ENCODE measurements at places on chromosomes 13 and 19.
A peak's percentile ranks its signal among the peaks of the same experiment; 100 is the strongest.

DNA sequence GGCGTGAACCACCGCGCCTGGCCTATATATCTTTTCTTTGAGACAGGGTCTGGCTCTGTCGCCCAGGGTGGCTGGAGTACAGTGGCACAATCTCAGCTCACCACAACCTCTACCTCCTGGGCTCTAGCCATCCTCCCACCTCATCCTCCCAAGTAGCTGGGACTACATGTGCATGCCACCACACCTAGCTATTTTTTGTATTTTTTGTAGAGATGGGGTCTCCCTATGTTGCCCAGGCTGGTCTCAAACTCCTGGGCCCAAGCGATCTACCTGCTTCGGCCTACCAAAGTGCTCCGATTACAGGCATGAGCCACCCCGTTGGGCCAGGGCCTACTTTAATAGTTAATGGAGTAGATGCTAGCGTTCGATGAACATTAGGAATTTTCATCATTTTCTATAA, 3.4 kb downstream of the TNPO2 start:
- DNase-seq = no peak

- peak; percentile 53 for DNase-seq
These were observed 2.9 kb upstream of the DCUN1D2 start for GRCh38 chr13:113493315-113493951.

DNA sequence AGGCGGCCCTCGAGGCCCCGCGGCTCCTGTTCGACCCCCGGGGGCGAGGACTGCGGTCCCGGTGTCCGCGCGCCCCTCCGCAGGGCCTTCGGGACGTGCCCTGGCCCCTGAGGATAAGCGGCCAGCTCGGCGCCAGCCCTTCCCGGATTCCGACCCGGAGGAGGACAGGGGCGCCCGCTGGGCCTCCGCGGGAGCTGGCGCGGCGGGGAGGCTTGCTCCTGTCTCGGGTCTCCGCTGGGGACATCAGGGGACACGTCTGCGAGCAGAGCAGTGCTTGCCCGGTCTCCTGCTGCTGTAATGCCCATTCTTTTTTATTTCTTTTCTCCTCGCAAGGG, 829 bp downstream of the B3GLCT start:
- DNase-seq = no peak

DNA sequence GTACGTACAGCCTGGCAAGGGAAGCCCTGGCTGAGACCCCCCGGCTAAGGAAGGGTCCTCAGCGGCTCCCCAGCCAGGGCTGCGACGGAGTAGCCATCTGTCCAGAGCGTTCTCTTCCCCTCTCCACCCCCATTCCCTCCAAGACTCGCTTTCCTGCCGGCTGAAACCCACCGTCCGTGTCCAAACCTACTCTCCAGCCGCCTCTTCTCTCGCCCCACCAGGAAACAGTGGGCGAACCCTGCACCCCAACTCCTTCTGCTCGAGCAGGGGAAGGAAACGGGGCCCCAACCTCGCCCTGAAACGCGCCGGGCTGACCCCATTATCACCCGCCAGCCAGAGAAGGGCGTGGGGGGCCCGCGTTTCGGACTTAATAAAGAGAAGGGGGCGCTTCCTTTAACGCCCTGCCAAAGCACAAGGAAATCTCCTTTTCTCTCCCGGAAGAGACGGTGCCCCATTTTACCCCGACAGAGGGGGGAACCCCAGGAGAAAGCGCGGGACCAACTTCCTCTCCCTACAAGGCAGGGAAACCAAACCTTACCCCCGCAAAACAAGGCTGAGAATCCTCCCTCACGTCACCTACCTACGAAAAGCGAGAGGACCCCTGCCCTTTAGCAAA, 2.5 kb downstream of the ZC3H4 start:
- DNase-seq = no peak

- DNase-seq = no peak
These were observed 239.9 kb downstream of the SPRY2 start for GRCh38 chr13:80101040-80101439.

GRCh38 chr13:111914241-111915103, 152.5 kb upstream of the SOX1 start:
- no peak for DNase-seq

GRCh38 chr13:94620286-94620896, 18.7 kb downstream of the GPR180 start:
- DNase-seq = no peak

- DNase-seq = no peak
These were observed 1.2 kb upstream of the EFNA2 start for GRCh38 chr19:1284293-1284978.

- DNase-seq = no peak
These were observed 26.9 kb downstream of the UTP14C start for GRCh38 chr13:52051400-52051799.

- DNase-seq = no peak
These were observed 1210.7 kb upstream of the PCDH9 start for GRCh38 chr13:68440874-68441273.

- DNase-seq = no peak
These were observed 111.2 kb downstream of the GADD45B start for GRCh38 chr19:2587001-2587719.

DNA sequence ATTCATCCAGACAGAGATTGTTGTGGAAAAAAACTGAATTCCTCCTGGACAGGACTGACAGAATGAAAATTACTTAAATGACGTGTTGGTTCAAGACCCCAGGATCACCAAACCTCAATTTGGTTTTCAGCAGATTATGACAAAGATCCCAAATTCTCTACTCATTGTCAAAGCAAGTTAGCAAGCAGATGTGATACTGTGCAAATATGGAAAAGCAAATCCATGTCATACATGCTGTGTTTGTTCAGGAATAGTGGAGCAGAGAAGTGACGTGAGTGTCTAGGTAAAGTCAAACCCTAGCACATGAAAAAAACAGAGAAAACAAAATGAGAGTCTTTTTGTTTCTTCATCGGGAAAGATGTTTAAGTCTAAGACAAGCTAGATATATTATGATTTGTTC, 169.2 kb upstream of the NBEA start:
- DNase-seq = no peak

GRCh38 chr13:47426126-47426849, 529.4 kb upstream of the HTR2A start:
- DNase-seq = no peak

- no peak for DNase-seq
These were observed 500 bp upstream of the IFI30 start for GRCh38 chr19:18173054-18173571.

GRCh38 chr13:53066411-53066810, 37.8 kb downstream of the OLFM4 start:
- no peak for DNase-seq

DNA sequence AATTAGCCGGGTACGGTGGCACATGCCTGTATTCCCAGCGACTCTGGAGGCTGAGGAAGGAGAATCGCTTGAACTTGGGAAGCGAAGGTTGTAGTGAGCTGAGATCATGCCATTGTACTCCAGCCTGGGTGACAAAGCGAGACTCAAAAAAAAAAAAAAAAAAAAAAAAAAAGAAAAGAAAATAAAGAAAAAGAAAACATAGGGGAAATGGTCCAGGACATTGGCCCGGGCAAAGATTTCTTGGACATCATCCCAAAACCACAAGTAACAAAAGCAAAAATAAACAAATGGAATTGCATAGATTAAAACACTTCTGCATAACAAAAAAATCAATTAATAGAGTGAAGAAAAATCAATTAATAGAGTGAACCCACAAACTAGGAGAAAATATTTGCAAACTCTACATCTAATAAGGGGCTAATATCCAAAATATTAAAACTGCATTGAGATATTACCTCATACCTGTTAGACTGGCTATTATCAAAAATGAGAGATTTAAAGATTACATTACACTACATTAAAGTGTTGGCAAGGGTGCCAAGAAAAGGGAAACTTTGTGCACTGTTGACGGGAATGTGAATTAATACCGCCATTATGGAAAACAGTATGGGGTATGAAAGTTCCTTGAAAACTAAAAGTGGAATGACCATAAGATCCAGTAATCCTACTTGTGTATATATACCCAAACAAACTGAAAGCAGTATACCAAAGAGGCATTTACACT, 18.5 kb upstream of the ABCC4 start:
- DNase-seq = no peak

- DNase-seq = no peak
These were observed 217.9 kb upstream of the RXFP2 start for GRCh38 chr13:31521435-31521834.

GRCh38 chr19:52889076-52889475, 8.4 kb downstream of the ZNF320 start:
- DNase-seq = no peak

- DNase-seq = no peak
These were observed 34.6 kb downstream of the COL4A2 start for GRCh38 chr13:110341445-110342244.

DNA sequence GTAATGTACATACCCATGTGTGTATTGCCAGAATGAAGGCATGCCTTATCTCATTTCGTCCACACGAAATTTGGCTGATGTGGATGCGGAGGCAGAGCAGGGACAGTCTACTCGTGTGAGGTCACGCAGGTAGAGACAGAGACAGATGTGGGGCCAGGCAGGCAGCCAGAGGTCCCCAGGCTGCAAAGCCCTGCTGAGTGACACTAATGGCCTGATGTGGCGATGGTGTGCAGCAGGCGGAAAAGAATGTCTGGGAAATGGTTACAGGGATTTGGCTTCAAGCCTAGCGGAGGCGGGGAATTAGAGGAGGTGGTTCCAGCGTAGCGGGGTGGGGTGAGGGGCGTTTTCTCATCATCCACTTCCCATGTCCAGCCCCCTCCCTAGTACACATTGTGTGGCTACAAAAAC, 4.2 kb upstream of the IZUMO2 start:
- DNase-seq = no peak

GRCh38 chr19:55251341-55252081, 7.3 kb downstream of the PPP6R1 start:
- DNase-seq = no peak

- DNase-seq = no peak
These were observed 31.3 kb upstream of the ADGRL1 start for GRCh38 chr19:14237014-14237941.

DNA sequence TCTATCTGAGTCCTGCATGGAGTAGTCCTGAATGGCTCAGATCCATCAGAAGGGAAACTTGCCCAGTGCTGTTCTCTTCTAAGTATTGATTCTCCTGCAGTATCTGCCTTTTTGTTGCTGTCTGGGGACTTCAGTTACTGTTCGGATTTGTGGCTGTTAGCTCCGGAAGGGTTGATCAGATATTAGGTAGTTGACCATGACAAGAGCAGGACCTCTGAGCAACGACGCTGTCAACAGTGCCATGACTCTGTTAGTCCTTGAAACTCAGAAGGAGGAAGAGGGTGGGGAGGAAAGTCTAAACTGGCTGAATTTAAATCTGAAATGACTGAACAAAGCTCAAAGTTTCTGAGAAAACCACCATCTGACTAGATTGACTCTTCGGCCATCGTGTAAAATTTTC, 42.2 kb downstream of the CCNE1 start:
- DNase-seq = no peak

DNA sequence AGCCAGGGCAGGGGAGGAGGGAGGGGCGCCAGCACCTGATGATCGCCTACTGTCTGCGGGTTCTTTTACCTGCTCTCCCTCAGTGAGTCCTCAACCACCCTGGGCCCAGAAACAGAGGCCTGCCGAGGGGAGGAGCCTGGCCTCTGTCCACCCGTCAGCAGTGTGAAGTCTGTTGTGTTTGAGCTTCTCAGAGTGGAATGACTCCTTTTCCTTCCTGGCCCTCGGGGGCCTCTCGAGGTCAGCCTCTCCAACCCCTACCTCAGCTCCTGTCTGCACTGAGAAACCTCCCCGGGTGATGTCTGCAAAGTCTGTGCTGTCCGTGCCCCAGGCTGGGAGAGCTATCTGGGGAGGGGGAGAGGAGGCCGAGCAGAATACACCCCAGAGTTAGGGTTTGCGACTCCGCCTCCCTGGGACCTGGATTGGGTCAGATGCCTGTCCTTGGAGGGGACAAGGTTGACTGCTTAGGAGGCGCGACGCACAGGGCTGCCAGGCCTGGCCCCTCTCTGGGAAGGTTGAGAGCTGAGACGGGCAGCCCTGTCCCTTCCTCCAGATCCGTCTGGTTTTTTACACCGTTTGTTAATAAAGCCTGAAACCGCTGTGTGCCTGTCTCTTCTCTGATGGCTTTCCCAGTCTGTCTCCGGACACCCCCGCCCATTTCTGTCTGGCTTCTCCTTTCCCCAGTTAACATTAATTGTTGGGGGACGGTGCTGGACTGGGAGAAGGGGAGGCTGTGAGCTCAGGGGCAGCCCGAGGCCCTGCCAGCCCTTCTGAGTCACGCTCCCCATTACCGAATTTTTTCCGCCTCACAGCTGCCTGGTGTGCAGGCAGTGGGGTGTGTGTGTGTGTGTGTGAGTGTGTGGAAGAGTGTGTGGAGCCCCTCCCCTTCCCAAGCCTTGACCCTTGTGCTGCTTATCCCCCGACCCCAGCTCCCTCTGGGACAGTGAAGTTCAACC, 989 bp upstream of the SSC5D start:
- DNase-seq = peak; percentile 92

- DNase-seq = peak; percentile 27
These were observed 8.3 kb upstream of the CRX start for GRCh38 chr19:47813304-47813994.

DNA sequence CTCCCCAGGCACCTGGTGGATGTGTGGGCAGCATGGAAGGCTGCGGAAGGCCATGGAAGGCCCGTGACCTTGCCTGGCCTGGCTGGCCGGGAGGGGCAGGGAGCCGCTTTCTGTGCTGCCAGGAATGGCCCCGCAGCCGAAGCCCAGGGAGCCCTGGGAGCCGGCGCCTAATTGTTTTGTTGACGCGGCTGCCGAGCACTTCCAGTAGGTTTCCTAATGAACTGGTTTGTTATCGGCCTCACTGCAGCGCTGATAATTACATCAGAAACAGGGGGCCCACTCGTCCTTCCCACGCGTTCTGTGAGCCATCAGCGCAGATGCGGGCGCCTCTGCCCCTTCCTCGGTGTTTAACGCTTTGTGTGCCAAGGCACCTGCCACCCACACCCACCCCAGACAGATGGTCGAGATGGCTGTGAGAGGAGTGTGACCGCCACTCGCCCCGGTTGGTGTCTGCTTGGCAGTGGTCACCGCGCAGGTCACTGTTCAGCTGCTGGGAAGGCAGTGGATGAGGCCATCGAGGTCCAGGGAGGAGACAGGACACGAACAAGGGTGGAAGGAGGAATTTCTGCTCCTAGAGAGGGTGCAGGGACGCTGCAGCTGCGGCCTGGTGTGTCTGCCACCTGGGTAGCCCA, 124.5 kb downstream of the KDM4B start:
- no peak for DNase-seq

GRCh38 chr13:54965881-54966280, 1937.3 kb downstream of the OLFM4 start:
- DNase-seq = no peak

DNA sequence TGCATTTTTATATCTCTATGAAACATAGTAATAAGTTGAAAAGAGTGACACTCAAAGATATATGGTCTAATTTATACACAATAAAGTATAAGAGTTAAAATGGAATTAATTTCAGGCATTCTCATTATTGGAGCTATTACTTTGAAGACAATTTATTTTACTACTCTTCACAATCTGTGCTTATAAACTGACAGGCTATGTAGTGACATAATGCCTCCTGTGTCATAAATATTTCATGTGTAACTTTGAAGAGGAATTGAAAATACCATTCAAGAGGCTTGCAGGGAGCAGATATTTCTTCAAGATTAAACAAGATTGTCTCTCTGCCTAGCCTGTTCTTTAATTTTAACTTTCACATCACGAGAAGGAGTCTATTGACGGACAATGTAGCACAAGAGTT, 1881.5 kb upstream of the PCDH20 start:
- no peak for DNase-seq
